Smooth muscle cell of the brain vasculature (primary cell): ENCODE measurements at places on chromosomes 11 and 22.

- DNase-seq, result no peak
Observed at GRCh38 chr11:104731890-104732289, 166.4 kb downstream of the CASP12 start.

- no peak for DNase-seq
Observed at GRCh38 chr11:64458997-64459396, 100.0 kb downstream of the RPS6KA4 start.

GRCh38 chr22:22836635-22837034 lies 51.0 kb upstream of the IGLL5 start:
- DNase-seq, result no peak

DNA sequence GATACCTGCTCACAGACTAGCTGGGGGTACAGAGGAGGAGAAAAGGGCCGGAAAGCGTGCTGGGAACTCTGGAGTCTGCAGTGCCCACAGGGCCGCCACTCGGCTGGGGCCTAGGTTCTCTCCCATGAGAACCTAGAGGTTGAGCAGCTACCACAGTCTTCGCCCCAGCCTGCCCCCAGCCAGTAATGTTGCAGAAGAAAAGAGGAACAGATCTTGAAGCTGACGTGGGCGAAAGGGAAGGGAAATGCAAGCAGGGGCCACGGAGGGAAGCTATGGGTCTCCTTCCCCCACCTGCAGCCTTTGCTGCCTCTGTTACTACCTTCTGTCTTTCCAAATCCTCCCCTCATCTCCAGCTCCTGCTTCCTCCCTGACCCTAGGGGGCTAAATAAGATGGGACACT lies 28.8 kb upstream of the P2RY2 start:
- DNase-seq, result no peak

GRCh38 chr11:665704-666281 lies 28.7 kb downstream of the DRD4 start:
- peak; percentile 7 for DNase-seq

GRCh38 chr11:2533587-2534133 lies 88.9 kb downstream of the KCNQ1 start:
- DNase-seq, result peak; percentile 65

DNA sequence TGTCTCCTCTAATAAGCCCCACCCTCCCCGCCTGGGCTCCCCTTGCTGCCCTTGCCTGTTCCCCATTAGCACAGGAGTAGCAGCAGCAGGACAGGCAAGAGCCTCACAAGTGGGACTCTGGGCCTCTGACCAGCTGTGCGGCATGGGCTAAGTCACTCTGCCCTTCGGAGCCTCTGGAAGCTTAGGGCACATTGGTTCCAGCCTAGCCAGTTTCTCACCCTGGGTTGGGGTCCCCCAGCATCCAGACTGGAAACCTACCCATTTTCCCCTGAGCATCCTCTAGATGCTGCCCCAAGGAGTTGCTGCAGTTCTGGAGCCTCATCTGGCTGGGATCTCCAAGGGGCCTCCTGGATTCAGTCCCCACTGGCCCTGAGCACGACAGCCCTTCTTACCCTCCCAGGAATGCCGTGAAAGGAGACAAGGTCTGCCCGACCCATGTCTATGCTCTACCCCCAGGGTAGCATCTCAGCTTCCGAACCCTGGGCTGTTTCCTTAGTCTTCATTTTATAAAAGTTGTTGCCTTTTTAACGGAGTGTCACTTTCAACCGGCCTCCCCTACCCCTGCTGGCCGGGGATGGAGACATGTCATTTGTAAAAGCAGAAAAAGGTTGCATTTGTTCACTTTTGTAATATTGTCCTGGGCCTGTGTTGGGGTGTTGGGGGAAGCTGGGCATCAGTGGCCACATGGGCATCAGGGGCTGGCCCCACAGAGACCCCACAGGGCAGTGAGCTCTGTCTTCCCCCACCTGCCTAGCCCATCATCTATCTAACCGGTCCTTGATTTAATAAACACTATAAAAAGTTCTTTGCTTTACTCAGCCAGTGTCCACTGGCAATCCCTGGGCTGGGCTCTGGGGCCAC lies 14.4 kb downstream of the TSKU start:
- no peak for DNase-seq

DNA sequence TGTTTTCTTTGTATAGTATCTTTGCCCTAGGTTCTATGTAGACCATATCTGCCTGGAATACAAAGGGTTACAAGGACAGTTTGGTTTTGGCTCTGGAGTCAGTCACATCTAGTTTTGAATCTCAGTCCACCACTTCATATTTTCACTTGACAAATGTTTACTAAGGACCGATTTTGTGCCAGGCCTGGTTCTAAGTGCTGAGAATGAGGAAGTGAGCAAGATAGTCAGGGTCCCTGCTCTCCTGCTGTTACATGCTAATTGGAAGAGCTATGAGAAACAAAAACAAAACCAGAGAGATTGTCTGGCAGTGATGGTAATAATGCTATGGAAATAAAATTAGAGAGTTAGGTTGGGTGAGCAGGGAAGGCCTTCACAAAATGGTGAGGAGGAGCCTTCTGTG lies 66.1 kb upstream of the ARHGAP20 start:
- no peak for DNase-seq

DNA sequence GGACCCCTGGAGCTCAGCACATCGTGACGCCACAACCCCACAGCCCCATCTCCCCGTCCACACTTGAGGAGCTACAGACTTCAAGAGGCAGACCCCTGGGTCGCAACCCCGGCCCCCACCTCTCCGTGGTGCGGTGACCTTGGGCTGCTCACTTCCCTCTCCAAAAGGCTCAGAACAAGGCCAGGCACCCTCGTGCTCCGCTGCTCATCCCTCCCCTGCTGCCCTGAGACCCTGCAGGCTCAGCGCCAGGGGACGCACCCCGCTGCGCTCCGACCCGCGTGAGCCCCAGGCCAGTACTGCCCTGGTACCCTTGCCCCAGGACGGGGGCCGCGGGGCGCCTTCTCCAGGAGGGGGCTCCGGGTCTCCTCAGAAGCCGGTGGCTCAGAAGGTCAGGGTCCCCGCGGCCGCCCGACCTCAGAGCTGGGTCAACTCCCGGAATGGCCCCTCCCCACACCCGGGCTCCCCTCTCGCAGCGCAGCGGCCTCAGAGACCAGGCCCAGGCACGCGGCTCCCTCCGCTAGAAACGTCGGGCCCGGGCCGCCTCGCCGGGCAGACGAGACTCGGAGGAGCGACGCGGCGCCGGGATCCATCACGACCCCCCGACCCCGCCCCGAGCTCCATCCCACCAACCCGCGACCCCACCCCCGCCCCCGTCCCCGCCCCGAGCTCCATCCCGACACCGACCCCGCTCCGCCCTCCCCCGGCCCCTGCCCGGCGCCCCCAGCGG lies 563 bp downstream of the GATD1 start:
- no peak for DNase-seq

DNA sequence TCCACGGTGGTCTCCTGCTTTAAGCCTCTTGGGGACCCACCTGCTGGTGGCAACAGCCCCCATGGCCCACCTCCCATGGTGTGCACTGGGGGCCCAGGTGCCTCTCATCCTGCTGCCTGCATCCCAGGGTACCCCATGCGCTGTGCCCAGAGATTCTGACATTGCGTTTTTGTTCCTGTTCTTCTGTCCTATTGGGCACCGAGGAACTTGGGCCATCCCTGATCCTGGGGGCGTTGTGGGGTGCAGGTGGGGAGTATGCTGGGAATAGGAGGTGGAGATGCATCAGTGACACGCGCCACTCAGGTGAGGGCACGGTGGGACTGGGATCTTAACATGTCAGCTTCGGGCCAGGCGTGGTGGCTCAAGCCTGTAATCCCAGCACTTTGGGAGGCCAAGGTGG lies 12.4 kb upstream of the NAP1L4 start:
- DNase-seq, result no peak

DNA sequence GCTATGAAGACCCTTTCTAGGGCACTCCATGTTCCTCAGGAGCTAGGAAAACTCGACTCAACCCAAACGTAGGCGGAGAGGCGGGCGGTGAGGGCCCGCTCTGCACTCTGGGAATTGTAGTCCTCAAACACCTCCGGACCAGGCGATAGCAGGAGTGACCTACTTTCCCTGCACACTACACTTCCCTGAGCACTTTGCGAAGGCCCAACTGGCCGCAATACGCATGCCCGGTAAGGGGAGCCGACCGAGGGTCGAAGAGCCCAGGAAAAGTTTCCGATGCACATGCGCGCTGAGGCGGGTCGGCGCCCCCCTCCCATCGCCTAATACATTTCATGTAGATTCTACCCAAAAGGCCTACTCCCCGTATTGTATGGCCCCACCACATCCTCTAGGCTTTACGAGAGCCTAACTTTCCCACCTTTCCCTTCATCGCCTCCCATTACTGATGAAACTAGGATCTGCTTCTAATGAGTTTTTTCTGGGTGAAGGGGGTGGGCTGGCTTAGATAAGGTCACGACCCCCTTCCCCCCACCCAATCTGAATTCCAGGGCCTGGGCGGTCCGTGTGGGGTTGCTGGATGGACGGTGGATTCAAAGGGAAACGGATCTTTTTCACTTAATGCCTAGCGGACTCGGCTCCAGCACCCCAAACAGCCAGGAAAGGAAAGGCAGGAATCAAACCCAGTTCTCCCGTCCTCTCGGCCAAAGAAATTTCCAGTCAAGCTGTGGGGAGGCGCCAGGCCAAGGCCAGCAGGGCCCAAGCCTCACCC lies 2.1 kb downstream of the TOB2 start:
- DNase-seq, result peak; percentile 93

GRCh38 chr11:47889714-47890441 lies 41.7 kb upstream of the NUP160 start:
- no peak for DNase-seq

DNA sequence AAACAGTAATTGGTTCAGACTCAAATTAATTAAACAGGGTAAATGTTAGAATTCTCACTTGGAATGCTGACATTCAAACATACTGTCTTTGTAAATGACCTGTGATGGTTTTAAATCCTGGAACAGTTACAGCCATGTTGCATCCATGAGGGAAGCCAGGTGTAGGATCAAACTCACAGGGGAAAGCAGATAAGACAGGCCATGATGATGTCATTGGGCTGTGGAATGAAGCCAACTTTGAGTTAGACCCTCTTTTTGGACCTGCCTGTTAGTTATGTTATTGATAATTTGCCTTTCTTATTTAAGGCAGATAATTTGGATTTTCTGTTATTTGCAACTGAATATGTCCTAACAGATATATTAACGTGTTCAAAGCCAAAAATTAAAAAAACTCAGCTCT lies 39.3 kb upstream of the ABTB2 start:
- no peak for DNase-seq

DNA sequence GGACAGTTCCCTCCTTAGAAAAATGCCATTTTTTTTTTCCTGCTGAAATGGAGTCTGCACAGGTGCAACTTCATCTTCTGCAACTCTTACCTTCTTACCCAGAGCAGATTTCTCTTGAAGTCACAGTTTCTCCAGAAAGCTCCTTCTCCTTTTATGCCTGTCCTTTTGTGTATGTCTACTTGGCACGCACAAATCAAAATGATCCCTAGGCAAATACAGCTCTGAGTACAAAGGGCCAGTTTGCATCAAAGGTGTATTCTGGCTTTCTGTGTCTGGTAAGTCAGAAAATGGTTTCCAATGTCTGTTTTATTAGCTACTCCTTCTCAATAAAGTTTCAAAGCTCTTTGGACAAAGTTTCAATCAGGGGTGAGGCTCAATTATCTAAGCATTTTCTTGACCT lies 2.5 kb downstream of the CLDN25 start:
- no peak for DNase-seq

DNA sequence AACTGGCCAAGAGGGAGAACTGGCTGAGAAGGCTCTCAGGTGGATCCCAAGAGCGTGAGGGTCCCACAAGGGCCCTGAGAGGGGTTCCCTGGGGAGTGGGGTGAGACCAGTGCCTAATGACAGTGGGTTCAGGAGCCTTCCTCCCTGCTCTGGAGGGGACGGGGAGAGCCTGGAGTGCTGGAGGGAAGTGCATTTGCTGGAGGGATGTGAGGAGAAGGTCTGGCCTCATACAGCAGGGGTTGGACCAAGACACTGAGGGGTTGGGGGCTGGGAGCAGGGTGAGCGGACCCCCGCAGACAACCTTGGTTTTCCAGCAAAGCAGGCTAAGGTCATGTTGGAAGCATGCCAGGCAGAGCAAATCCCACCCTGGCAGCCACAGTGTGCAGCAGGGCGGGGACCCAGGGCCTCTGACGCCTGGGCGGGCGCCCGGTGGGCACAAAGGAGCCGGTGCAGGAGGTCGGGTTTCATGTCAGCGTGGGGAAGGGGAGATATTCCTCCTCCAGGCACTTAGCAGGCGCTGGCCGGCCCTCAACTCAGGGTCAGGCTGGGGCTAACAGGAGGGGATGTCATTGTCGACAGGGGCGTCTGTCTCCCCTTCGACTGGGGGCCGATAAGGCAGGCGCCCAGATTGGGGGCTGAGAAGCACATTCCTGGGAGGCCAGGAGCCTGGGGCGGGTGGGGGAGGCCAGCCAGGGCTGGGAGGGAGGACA lies 3.1 kb upstream of the DERL3 start:
- no peak for DNase-seq

DNA sequence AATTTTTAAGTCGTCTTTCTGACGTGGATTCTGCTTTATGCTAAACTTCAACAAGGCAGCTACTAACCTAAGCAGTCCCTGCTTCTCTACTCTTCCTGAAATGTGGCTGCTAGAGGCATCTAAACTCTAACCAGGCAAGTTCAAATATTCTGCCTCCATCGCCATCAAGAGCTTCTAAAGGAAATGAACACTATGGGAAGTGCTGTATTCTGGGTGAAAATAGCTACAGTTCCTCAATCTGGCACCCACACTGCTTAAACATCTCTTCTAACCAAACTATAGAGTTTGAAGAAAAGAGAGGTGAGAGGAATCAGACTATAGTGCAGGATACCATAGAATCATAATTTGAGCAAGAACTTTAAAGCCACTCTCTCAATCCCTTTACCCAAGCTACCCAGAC lies 6.3 kb downstream of the NRIP3 start:
- no peak for DNase-seq

DNA sequence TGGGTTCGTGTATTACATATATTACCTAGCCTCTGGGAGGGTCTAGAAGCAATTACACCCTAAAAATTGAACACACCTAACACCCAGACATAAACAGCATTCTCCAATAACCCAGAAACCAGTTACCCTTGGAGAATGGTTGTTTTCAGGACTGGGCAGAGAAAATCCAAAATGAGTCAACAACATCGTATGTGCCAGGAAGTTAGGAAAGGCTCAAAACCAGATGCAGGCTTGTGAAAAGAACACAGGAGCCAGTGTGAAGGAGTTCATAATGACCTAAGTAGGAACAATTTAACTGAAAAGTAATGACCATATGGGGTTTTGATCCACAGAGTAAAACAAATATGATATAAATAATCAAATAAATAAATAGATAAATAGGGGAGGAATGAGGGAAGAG lies 5.1 kb upstream of the CLPB start:
- no peak for DNase-seq

GRCh38 chr11:106625566-106625965 lies 392.7 kb downstream of the GUCY1A2 start:
- no peak for DNase-seq
